DMS79 (cell line): ENCODE measurements at places on chromosomes 16 and 17.

DNA sequence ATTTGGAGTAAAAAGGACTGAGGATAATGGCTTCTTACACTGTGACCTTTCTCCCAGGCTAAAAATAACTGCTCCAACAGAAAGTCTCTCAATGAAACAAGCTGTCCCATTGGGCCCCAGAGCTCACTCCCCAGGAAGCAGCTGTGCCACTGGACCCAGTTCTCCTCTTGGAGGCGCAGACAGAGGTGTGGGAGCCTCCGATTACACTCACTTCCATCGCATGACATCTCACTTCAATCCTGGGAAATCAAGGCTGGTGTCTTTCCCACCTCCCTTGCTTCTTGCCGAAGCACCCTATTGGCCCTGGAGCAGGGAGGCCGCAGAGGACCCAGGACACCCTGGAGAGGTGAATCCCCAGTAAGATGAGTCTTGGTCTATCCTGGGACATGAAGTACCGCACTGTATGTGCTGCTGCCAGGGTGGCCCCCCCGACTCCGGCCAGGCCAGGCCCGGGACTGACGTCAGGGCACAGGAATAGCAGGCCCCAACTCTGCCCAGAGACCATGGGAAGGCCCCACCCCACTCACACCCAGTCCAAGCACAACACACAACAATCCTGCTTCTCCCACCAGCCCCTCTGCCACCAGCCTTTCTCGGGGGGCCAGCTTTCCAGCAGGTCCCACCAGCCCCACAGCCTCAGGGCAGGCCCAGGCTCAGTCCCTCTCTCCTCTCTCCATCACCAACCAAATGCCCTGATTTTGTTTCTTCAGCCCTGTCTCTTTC lies 29.5 kb downstream of the SRL start:
- no peak for DNase-seq

DNA sequence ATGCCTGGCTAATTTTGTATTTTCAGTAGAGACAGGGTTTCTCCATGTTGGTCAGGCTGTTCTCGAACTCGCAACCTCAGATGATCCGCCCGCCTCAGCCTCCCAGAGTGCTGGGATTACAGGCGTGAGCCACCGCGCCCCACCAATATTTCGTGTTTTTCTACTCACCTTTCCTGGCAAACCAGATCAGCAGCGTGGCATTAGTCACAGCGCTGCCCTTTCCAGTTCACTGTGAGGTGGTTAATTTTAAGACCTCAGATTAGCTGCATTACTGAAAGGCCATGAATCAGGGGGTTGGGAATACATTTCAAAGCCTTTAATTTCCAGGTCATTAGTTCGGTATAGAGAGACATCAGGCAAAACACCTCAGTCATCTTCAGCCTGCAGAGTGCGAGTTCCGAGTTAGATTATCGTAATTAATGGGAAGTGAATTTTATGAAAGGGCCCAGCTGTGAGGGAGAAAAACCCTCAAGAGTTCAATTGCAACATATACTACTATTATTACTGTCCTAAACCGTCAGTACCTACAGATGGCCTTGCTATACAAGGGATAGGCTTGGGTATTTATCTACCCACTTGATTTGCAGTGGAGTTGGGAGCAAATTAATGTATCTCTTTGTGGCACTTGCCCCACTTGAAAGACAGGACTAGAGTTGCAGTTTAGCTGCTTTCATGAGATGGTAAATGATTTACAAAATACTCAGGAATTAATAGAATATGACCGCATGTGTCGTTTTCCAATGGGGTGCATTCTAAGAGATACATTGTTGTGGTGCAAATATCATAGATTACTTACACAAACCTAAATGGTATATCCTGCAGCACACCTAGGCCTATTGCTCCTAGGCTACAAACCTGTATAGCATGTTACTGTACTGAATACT lies 2.1 kb upstream of the USP32 start:
- DNase-seq = no peak

DNA sequence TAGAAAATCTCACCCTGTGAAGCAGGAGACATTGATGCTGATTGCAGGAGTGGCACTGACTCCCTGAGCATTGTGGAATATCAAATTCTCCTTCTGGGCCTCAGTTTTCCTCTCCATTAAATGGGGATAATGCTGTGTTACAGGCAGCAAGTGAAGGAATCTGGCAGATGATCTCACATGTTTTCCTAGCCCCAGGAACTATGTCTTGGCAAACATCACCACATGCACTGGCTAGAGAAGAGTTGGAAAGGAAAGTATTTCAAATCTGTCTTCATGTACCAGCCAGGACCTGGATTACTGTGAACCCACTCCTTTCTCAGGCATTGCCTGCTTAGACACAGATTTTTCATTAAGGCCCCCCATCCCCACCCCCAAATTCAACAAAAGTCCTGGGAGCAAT lies 13.6 kb upstream of the CCL8 start:
- no peak for DNase-seq

- no peak for DNase-seq
These were observed 7.3 kb upstream of the KCTD5 start for GRCh38 chr16:2675021-2675420.

DNA sequence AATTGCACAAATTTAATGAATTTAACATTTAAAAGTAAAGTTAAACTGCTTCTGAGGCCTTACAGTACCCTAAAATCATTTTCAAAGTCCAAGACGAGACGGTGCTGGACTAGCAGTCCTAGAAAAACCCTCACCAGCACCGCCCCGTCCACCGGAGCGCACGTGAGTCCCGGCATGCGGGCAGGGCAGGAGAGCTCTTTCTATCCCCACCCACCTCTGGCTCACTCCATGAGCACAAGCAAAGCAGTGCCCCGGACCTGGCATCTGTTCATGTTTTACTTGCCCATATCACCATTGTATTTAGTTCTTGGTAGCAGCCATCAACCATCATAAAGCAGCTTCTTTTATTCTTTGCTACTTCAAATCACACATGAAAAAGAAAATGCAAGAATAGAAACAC lies 41.7 kb downstream of the ANKRD11 start:
- no peak for DNase-seq

GRCh38 chr16:19481296-19481695 lies 40.6 kb downstream of the GDE1 start:
- no peak for DNase-seq

DNA sequence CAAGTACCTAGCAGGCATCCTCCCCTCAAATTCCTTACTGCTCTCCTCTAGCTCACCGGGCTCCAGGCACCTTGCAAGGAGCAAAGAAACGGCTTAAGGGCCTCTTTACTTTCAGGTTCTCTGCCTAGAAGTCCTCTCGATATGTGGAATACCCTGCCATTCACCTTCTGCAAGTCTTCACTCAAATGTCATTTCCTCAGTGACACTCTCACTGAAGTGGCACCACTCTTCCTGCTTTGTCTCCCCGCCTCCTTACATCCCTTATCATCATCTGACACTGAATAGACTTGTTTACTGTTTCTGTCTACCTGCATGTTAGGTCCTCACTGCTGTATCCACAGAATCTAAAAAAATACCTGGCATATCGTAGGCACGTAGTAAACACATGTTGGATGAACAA lies 947 bp downstream of the SLC7A6OS start:
- no peak for DNase-seq

- DNase-seq = no peak
These were observed 29.4 kb downstream of the TANC2 start for GRCh38 chr17:62995377-62995885.

DNA sequence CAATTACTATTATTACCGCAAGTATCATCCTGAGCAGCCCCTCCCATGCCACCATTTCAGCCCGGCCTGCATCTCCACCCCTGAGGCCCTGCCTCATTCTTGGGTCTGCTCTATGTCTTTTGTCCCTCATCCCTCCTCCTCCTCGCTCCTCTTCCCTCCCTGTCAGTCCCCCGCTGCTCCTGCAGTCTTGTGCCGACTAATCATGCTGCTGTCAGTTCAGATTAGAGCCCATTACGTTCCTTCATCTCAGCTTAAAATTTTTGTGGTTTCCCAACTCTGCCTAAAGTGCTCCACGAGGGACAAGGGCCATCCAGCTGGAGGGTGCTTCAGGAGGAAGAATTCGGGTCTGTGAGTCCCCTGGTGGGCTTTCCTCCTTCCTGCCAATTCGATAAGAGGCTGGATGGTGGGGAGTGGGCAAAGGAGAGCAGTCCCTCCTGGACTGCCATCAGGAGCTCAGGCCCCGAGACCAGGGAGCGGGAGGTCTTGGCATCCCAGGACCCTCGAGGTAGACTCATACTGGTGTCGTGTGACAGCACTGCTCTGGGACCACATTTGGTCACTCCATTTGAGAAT lies 32.9 kb upstream of the GOSR2 start:
- peak; percentile 47 for DNase-seq

DNA sequence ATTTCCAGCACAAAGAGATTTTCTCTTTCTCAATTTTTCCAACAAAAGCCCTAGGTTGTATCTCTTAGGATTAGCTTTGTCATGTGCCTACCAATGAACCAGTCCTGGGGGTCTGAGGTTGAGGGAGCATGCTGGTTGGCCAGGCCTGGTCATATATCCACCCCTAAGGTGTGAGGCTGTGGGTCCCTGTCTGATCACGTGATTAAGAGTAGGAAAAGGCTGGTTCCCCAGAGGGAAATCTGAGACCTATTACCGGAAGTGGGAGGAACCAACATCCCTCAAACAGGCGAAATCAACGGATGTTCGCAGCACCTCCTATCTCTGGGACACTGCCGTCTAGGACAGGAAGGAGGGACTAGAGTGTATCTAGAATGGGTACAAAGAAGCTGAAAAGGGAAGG lies 185.7 kb upstream of the IRX5 start:
- DNase-seq = no peak
